Epithelial cell of proximal tubule (primary cell): ENCODE measurements at places on chromosomes 5 and 9.
A peak's percentile ranks its signal among the peaks of the same experiment; 100 is the strongest.

- DNase-seq = no peak
Observed at GRCh38 chr5:60371065-60371464, 328.9 kb downstream of the DEPDC1B start.

DNA sequence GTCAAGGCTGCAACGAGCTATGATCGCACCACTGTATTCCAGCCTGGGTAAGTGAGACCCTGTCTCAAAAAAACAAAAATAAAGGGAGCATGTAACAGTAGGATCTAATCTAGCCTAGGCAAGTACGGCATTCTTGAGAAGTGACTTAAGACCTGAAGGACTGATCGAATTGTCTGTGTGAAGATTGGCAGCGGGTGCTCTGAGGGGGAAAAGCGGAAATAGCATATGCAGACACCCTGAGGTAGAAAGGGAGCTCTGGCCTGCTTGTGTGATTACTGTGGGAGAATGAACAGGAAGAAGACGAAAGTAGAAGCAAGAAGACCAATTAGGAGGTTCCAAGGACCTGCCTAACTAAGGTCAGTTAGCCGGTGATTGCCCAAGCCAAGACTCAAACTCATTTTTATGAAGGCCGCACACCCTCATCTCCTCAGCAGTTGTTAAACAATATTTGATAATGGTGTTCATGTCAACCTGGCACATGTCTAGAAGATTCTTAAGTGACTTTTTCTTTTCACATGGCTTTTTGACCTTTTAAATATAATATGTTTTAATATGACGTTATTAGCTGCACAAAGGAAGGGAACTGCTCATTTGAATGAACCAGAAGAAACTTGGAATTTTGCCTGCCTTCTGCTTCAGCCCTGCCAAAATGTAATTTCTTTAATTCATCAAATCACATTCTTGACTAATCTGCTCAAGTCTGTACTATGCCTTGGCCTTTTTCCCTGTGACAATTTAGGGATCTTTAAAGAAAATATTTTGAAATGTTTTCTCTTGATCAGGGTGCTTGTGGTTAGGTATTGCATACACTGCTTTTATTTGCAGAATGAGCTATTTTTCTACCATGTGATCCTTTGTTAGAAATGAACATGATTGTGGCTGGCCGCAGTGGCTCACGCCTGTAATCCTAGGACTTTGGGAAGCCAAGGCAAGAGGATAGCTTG lies 289.2 kb upstream of the DMRT1 start:
- DNase-seq = no peak

DNA sequence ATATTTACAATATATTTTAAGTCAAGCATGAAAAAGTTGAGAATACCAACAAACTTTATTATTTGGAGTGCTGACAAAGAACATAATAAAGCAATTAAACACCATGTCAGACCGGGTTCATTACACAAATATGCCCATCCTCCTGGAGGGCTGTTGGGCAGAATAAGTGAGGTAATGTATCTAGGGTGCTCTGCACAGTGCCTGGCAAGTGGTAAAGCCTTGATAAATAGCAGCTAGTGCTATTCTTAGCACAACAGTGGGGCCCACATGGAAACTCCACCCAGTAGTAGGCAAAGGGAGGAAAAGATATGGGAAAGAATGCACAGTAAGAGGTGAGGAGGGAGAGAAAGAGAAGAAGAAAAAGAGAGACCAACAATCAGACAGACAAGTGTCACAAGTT lies 97.7 kb downstream of the SLC1A3 start:
- DNase-seq = no peak

DNA sequence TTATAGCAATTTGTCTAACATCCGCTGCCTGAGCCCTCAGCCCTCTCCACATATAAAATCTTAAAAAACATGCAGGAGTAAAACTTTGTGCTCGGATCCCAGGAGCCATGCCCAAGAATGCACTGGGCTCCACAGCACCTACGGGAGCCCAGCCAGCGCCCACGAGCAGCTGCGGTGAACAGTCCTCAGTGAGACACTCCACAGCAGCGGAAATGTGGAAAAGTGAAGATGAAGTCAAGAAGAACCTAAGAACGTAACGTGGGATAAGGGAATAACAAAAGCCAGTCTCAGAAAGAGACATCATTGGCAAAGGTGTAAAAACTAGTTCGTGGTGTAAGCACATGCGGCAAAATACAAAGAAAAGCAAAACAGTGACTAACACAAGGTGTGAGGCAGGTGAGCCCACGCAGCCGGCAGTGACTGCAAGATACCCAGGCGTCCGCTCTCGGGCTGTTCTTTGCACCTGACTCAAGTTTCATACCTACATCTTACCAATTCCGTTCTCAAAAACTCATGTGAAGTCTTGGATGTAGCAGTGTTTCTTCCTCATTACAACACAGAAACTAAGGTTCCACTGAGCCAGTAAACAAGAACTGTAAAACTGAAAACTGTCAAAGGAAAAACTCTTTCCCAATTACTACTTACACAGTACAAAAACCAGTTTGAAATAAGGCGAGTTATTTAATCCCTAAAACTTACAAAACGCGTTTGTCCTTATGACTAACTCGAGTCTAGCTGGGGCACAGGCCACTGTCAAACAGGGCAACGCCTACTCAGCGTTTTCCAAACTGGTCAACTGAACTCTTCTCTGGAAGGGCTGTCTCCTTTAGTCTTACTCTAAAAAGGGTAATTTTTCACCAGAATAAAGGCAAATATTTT lies 1.7 kb downstream of the CAMSAP1 start:
- DNase-seq = peak; percentile 37

DNA sequence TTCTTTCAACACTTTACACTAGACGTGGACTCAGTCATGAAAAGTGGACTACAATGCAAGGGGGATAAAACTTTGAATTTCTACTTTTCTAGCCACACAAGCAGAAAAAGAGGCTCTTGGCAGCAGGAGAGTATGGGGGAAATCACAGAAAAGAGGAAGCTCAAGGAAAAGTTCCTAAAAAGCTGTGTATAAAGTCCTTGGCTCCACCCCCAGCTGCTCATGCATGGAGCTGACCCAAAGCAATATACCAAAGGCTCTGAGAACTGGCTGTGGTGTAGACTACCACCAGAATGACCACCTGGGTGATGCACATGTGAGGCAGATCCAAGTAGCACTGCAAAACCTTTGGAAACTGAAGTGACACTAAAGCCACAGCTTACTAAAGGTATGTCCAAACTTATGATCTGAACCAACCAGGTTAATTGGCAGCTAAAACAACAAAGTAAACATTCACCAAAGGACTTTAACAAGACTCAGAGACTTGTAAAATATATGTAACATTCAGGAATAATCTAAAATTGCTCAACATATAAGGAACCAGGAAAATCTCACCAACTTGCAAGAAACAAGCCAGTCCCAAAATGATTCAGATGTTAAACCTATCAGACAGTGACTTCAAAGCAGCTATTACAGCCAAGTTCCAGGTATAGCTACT lies 55.5 kb upstream of the RASGRF2 start:
- no peak for DNase-seq

DNA sequence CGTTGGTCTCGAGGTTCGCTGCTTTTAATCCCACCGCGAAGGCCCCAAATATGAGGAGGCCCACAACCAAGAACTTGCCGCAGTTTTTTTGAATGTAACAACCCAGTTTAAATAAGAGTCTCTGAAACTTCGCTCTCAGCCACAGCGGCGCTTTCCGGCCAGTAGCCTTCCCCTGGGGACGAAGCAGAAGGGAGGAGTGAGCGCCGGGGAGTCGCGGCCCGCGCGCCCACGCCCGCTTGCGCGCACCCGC lies 10.4 kb downstream of the PTCH1 start:
- no peak for DNase-seq

DNA sequence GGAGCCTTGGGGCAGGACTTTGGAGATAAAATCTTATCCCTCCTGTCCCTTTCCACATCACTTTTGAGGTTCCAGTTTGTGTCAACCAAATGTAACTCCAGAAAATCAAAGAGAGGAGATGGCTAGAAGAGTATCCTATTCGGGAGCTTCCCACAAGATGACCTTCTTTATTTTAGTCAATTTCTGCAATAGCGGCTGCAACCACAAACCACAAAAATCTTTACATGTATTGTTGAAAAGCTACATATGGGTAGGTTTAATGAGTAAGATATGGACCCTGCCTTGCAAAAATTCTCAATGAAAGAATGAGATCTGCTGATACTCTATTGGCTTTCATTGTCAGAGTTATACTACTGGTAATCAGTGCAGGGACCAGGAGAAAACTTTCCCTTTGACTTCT lies 92.2 kb upstream of the MAMDC2 start:
- DNase-seq = no peak

- no peak for DNase-seq
Observed at GRCh38 chr5:134005417-134006061, 764 bp upstream of the VDAC1 start.
